ENCODE measurements at places on chromosomes 13 and 19.

- DNase-seq, result no peak
Measured at GRCh38 chr13:109369353-109370052, 416.9 kb downstream of the IRS2 start.

- DNase-seq, result no peak
Measured at GRCh38 chr13:90792335-90792734, 555.2 kb upstream of the MIR17HG start.

DNA sequence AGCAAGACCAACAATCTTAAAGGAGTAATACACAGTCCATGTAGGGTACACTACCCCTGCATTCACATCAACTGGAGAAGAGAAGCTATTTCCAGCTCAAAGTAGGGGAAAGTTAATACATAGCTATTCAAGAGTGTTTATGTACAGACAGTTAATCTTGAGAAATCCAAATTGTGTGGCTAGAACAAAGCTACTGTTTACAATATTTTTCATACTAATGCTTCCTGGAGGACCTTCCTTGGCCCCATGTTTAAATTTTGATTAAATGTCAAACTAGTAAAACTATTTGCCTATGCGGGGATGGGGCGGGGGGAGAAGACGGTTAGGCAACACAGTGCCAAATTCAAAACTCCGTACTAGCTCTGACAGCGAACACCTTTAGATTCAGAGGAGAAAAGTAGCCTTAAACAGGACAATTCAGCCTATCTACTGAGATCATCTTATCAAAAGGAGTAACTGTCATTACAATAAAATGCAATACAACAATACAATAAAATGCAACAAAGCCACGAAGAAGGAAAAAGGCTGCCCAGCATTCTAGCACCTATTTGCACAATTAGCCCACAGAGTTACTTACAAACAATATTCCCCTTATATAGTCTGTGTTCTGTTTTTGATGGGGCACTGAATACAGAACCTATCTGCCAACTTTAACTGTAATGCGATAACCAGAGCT lies 29.1 kb downstream of the BRD4 start:
- no peak for DNase-seq

- no peak for DNase-seq
Measured at GRCh38 chr13:113638806-113639205, 19.2 kb downstream of the ATP4B start.

DNA sequence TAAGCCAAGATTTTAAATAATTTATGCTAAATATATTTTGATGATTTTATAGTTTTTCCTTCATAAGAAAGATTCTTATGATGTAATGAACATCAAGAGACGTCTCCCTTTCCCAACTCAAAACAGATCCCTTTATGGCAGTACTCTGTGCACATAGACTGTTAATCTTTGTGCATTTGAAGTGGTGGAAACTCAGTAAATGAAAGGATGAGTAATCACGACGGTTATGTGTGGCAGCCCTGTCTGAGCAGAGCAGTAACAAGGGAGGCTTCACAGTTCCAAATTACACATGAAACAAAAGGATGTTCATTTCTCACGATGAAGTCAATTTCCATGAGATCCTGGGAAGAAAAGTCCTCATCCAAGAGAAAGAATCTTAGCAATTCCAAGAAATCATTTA lies 498.1 kb downstream of the KLF5 start:
- DNase-seq, result no peak

GRCh38 chr13:47213047-47213446 lies 316.2 kb upstream of the HTR2A start:
- no peak for DNase-seq

- DNase-seq, result no peak
Measured at GRCh38 chr13:50153876-50154275, 138.6 kb downstream of the KCNRG start.

DNA sequence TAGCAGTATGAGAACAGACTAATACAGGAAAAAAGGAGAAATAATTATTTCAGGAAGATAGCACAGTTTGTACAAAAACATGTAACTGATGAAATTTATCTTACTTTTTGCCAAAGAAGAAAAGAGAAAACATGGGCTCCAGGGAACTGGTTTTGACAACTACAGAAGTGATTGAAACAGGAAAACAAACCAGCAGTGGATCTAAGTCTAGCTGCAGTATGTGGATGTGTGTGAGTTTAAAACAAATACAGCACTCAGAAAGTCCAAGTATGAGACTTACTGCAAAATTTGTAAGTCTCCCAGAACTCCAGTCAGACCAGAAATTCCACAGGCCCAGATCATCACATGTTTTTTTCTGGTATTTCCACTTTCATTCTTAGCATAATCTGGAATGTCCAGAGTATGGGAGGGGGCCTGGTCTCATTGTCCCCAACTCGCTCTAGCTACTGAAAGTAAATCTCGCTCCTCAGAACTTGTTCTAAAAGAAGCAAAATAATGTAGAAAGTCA lies 259.5 kb downstream of the NHLRC3 start:
- DNase-seq, result no peak

GRCh38 chr19:12899891-12900518 lies 9.0 kb downstream of the GCDH start:
- DNase-seq, result no peak

DNA sequence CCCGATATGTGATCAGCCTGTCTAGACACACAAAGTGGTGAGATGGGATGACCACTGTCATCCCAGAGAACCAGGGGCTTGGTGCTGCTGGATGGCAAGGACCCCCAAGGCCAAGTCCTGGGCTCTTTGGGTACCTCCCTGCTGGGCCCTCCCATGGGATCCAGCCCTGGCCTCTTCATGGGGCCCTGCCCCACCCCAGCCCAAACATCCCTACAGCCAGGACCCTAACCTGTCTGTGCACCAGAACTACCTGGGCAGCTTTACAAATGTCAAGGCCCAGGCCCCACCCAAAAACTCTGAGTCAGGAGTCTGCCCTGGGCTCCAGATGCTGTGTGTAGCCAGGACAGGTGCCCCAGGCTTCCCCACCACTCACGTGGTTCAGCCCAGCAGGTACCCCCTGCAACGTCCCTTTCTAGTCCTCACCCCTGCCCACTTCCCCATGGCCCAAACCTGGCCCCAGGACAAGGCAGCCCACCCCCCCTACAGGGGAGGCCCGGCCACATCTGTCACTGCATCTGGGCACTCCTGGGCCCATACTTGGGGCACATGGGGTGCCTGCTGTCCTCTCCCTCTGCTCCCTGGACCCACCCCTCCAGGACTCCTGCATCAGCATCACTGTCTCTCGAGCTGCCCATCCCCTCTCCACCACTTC lies 233.5 kb downstream of the TUBA3C start:
- DNase-seq, result no peak

- DNase-seq, result no peak
Measured at GRCh38 chr19:50365434-50366306, at the start of gene NAPSA. Gene NAPSA, minus strand, starts transcription at chr19:50365639. Its CDS starts 18 bp downstream, at chr19:50365621.

DNA sequence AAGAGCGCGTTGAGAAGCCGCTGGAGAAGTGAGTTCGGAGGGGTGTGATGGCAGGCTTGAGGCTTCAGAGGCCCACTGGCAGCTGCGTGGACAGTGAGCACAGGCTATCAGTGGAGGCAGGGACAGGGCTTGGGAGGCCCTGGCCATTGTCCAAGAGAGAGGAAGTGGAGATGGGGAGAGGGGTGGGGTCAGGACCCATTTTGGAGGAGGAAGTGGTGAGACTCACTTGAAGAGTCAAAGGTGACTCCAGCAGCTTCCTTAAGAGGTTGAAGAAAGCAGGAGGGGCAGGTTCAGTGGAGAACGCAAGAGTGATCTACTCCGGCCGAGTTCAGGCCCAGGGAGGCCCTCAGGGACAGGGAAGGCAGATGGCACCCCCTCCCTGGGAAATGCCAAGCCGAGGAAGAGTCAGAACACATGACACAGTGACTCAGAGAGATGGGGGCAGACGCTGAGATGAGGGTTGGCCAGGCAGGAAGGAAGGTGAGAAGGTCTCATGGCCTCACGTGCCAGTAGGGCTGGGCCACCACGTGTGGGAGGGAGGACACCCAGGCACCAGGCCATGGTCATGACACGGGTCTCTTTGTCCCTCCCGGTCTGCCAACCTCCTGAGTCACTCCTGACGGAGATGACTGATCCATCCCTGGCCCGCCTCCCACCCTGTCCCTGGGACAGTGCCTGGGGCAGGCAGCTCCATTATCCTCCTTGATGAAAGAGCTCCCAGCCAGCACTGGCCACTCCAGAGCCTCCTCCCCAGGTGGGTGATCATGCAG lies 10.1 kb upstream of the CD22 start:
- no peak for DNase-seq

GRCh38 chr19:17159466-17160393 lies 55.4 kb upstream of the USE1 start:
- no peak for DNase-seq

DNA sequence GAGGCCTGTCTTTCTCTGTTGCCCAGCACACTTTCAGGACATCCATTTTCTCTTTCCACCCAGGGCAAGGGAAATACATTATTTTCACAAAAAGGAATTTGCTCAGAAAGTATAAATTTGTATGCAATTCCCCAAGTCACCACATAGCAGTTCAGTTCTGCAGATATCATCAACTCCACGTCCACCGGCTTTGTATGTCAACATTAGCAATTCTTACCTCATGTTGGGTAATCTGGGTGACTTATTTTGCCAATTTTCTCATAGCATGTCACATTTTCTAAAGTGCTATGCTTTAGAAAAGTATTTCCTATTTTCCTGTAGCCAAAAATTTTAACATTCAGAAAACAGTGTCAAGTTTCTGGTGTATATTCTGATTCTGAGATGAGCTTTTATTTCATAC lies 501.8 kb downstream of the EFNB2 start:
- DNase-seq, result no peak

- DNase-seq, result no peak
Measured at GRCh38 chr19:37987356-37988332, 80.6 kb downstream of the SIPA1L3 start.

DNA sequence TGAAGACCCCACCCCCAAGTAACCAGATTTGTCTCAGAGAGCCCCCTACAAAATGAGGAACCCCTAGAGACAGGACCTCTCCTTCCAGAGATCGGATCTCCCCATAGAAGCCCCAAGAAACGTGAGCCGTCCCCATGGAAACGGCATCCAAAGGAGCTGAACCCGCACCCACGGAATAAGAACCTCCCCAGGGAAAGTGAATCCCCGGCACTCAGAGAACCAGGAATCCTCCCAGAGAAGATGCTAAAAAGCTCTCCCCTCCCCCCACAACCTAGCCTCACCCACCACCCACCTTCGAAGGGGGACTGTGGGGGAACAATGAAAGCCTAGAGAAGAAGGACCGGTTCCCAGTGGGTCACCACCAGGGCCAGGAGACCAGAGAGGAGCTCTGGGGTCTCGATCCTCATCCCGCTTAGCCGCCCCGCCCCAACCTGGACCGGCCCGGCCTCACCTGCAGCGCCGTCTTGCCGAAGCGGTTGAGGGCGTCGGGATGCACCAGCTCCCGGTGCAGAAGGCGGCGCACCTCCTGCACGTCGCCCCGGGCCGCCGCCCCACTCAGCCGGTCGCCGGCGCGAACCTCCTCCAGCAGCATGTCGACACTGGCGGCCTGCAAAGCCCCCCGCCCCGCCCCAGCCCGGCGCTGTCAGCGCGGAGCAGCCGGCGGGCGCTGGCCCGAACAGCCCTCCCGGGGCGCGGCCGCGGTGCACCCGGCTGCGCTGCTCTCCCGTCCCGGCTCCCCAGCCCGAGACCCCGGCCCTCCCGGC lies 535 bp downstream of the CDKN2D start:
- no peak for DNase-seq

DNA sequence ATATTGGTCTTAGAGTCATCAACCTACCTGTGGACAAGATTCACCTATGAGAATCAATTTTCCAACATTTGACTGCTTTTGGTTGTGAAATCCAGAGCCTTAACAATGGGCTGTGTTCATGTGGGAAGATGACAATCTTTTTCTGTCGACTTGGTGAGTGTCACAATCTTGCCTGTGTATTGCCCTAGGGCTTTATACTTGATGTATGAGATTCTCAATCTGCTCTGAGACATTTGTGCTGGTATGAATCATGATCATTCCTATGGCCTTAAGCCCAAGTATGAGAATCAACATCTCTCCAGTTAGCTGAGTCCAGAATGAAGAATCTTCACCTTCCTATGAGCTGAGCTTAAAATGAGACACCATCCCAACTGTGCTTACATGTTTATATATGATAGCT lies 68.7 kb downstream of the ZNF726 start:
- DNase-seq, result no peak

GRCh38 chr19:6059988-6060599 lies 50.2 kb downstream of the RFX2 start:
- DNase-seq, result no peak

- no peak for DNase-seq
Measured at GRCh38 chr13:100480676-100481075, 107.9 kb downstream of the GGACT start.

- no peak for DNase-seq
Measured at GRCh38 chr13:21826214-21827015, 155.5 kb downstream of the FGF9 start.

- DNase-seq, result no peak
Measured at GRCh38 chr19:30535011-30535410, 162.8 kb downstream of the ZNF536 start.

- no peak for DNase-seq
Measured at GRCh38 chr13:67410645-67411044, 180.5 kb upstream of the PCDH9 start.

GRCh38 chr19:35462476-35462953 lies 14.5 kb downstream of the FFAR2 start:
- peak; percentile 33 for DNase-seq

- no peak for DNase-seq
Measured at GRCh38 chr13:111283457-111283856, 37.0 kb upstream of the TEX29 start.

DNA sequence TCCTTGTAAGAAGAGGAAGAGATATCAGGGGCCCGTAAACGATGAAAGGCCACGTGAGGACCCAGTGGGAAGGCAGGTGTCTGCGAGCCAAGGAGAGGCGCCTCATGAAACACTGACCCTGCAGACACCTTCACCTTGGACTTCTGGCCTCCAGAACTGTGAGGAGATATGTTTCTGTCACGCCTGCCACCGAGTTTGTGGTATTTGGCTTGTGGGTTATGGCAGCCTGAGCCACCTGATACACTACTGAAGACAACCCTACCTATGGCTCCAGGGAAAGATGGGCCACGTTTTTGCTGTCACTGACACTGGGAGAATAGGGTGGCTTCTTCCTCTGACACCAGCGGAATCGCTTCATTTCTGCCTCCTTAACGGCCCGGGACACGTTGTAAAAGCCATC lies 217.5 kb upstream of the MAB21L1 start:
- no peak for DNase-seq

DNA sequence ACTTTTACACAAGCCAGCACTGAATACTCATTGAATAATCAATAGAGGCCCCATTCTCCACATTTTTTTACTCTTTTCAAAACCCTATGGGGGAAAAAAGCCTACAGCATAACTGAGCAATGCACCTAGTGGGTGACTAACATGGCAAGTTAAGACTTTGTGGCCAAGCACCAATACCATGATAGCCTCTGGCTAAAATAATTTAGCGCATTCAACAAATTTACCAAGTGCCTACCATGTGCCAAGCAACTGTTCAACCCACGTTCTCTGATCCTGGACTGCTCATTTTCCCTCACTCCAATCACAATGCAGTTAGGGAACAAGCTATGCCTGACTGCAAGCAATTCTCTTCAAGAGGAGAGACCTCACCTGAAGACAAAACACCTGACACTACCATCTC lies 3.0 kb downstream of the ANKRD10 start:
- no peak for DNase-seq
